ENCODE measurements at places on chromosomes 1 and 21.

DNA sequence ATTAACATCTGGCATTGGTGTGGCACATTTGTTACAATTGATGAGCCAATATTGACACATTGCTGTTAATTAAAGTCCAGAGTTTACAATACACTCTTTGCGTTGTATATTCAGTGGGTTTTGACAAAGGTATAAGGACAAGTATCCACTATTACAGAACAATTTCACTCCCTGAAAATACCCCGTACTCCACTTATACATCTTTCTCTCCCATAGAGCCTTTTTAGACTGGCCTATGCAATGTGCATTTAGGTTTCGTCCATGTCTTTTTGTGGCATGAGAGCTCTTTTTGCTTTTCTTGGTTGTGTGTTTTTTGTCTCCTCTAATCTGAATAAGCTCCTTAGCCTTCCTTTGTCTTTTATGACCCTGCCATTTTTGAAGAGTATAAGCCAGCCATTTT is 40.6 kb upstream of the TSNAX start:
- DNase-seq, result no peak

- DNase-seq, result no peak
Observed at GRCh38 chr1:236083650-236084385, 18.9 kb upstream of the NID1 start.

GRCh38 chr21:45974073-45975019 is 7.2 kb upstream of the COL6A1 start:
- no peak for DNase-seq

GRCh38 chr1:226100436-226101391 is 38.2 kb downstream of the H3-3A start:
- peak; percentile 46 for DNase-seq

GRCh38 chr1:46072975-46073374 is 59.5 kb downstream of the PIK3R3 start:
- no peak for DNase-seq

GRCh38 chr1:26788836-26789611 is 1.3 kb downstream of the PIGV start:
- peak; percentile 70 for DNase-seq
